GM13977 (cell line): ENCODE measurements at places on chromosomes 6 and 20.
A peak's percentile ranks its signal among the peaks of the same experiment; 100 is the strongest.

GRCh38 chr6:89048288-89048923 is 32.1 kb upstream of the PNRC1 start:
- no peak for DNase-seq

- DNase-seq = peak; percentile 70
Observed at GRCh38 chr6:52517502-52518278, 59.2 kb downstream of the TRAM2 start.

GRCh38 chr6:119083007-119083406 is 4.5 kb upstream of the FAM184A start:
- no peak for DNase-seq

DNA sequence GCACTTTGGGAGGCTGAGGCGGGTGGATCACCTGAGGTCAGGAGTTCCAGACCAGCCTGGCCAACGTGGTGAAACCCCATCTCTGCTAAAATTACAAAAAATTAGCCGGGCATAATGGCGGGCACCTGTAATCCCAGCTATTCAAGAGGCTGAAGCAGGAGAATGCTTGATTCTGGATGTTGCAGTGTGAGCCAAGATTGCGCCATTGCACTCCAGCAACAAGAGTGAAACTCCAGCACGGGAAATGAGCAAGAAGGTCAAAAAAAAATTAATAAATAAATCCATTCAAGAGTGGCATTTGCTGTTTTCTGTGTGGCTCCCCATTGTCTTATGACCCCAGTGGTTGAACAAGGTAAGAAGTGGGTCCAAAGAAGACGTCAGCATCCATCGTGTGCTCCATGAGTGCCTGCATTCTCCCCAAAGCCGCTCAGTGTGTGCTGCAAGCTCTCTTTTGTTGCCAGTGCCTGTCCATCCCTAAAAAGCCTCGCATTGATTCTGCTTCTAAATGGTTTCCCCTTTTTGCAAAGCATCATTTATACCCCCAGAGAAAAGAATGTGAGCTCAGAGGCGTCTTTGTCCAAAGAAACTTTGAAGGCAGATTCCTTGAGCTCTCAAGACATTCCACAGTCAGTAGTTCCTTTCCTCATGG is 38.8 kb upstream of the MAP3K4 start:
- no peak for DNase-seq

DNA sequence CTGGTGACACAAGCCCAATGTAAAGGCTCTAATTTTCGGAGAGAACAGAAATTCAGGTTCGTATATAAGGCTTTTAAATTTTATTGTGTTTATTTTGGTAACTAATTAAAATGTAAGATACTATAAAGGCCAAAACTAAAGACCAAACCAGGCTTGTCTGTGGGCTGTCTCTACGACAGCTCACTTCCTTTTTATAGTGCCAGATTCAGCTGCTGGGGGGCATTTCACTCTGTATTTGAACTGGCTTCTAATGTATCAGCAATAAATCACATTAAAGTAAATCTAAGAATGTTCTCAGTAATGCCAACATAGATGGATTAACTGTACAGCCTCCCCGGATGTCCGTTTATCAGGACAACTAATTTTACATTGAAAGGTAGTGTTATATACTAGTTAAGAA is 31.1 kb upstream of the STXBP5 start:
- DNase-seq = no peak

DNA sequence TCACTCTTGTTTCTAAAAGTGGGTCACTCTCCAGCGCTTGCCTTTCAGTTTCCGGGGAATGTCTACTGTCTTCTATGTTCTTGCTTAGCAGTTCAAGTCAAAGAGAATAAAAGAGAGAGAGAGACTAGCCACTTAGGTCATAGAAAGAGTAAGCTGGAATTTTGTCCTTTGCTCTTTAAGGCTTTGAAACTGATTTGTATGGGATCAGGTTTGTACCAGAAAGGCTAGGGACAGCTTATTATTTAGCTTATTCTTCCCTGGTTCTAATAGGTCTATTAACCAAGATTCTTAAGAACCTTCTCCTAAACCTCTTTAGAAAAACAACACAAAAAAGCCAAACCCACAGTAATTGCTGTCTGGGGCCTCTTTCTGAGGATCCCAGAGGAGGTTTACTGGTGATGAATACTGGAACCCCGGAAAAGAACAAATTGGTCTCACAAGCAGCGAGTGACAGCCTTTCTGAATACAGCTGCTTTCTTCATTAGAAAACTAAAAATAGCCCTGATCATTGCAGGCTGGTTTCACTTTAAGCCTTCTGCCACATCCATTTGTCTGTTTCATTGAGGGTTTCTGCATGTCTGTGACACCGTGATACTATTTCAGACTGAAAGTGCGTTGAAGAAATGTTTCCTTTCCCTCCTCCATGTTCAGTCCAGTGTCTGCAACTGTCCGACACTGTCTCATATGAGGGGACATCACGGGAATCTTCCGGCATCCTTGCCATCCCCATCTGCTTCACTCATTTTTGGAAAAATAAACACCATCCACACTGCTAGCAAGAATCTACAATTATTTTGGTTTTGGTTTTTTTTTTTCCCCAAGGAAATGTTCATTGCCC is 75.1 kb upstream of the ATXN1 start:
- peak; percentile 54 for DNase-seq

GRCh38 chr20:62959101-62959971 is 6.8 kb downstream of the SLC17A9 start:
- DNase-seq = no peak

DNA sequence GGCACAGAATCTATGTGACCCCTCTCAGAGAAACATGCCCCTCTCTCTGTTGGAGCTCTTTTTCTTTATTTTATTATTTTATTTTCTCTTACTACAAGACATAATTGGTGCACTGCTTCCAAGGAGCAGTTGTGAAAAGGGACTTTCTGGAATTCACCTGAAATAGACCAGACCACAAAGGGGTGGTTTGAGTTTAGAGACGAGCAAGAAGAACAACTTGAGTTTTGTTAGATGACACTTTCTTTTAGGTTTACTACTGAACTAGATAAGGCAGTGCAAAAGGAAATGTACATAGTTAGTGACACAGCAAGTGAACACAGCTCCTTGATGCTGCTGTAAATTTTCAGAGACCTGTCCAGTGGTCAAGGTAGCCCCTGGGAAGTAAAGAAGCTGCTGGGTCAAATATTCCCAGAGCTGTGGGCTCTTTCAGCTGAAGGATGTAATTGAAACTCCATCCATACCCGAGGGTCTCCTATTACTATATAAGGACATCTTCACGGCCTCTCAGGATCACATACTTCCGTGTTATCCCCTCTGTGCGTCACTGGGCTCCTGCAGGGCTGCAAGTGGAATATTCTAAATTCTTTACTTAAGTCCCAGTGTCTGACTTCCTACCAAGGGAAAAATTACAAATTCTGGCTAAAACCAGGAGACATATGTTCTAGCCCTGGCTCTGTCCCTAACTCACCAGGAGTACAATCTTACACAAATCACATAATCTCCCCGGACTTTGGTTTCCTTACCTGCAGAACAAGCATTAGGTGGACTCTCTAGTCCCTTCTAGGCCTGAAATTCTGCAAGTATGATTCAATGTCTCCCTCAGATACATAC is 69.1 kb upstream of the ADTRP start:
- DNase-seq = no peak

GRCh38 chr20:56229812-56230211 is 18.7 kb upstream of the MC3R start:
- no peak for DNase-seq

- DNase-seq = no peak
Observed at GRCh38 chr20:63149531-63150192, 66.3 kb downstream of the YTHDF1 start.

- no peak for DNase-seq
Observed at GRCh38 chr20:62838128-62838891, 21.5 kb downstream of the COL9A3 start.

- DNase-seq = peak; percentile 38
Observed at GRCh38 chr20:15654208-15654649, 919.0 kb downstream of the KIF16B start.

- no peak for DNase-seq
Observed at GRCh38 chr6:11972806-11973205, 39.3 kb upstream of the HIVEP1 start.

DNA sequence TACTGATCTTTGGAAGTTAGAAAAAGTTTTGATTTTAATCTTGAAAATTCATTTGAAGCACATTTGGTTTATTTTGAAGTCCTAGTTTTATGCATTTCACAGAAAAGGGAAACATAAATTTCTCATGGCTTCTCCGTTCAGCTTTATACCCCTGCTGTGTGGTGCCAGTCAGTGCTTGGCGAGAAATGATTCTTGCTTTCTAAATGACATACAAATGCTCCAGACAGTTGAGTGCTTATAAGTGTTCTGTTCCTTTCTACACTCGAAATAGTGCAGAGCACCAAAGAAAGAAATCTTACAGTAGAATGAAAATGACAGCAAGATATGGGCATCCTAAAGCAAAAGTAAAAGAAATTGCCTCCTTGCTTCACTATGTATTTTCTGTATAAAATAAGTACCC is 9.0 kb upstream of the ZNF292 start:
- DNase-seq = no peak

DNA sequence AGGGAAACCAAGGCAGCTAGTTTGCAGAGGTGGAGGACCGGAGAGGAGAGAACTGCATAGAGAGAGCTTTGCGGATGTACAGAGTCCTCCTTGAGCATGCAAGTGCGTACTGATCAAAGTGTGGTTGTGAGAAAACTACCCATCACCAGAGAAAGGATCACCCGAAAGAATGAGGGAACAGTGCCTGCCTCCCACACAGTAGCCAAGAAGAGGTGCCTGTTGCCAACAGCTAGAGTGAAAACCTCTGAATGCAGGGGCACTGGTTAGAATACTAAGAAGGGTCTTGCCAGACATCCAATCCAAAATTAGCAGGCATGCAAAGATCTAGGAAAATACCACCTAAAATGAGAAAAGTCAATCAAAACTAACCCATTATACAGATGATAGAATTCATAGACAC is 166.6 kb upstream of the AKAP12 start:
- DNase-seq = no peak

DNA sequence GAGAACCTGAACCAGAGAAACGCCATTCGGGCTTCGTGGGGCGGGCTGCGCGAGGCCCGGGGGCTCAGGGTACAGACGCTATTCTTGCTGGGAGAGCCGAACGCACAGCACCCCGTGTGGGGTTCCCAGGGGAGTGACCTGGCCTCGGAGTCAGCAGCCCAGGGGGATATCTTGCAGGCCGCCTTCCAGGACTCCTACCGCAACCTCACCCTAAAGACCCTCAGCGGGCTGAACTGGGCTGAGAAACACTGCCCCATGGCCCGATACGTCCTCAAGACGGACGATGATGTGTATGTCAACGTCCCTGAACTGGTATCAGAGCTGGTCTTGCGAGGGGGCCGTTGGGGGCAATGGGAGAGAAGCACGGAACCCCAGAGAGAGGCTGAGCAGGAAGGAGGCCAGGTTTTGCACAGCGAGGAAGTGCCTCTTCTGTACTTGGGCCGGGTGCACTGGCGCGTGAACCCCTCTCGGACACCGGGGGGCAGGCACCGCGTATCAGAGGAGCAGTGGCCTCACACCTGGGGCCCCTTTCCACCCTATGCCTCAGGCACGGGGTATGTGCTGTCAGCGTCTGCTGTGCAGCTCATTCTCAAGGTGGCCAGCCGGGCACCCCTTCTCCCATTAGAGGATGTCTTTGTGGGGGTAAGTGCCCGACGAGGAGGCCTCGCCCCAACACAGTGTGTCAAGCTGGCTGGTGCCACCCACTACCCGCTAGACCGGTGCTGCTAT is 904 bp downstream of the B3GALT4 start:
- peak; percentile 55 for DNase-seq

DNA sequence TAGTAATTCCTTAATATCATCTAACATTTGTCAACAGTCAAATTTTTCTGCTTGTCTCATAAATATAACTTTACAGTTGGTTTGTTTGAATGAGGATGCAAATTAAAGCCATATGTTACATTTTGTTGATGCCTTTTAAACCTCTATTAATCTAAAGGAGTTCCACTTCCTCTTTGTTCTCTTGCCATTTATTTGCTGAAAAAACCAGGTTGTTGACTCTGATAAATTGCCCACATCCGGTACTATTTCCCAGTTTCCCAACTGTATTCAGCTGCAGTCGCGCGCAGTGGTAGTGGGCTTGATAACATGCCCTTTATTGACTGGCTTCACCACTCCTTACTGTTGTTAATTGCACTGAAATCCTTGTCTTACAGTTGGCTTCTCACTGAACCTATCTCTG is 32.8 kb upstream of the SIRPB2 start:
- peak; percentile 15 for DNase-seq

- DNase-seq = no peak
Observed at GRCh38 chr6:74041420-74041819, 345.4 kb downstream of the CD109 start.

- DNase-seq = no peak
Observed at GRCh38 chr6:21592953-21593352, 598 bp upstream of the SOX4 start.

DNA sequence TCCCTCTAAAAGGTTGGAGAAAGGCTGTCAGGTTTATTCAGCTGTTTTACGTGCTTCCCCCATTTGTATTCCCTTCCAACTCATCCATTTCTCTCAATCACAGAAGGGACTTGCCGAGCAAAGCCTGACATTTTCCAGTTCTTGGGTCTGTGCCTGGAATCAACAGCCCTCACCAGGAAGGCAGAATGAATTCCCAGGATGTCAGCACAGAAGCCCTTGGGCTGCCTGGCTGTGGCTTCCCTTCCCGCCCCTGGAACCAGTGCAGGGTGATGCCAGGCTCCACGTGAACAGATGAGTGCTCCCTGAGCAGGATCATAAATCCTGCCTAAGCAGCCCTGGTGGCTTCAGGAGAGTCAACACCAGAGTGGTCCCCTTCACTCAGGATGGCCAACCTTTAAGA is 86.1 kb upstream of the CD83 start:
- no peak for DNase-seq

- no peak for DNase-seq
Observed at GRCh38 chr20:33839591-33839990, 28.4 kb downstream of the CHMP4B start.

DNA sequence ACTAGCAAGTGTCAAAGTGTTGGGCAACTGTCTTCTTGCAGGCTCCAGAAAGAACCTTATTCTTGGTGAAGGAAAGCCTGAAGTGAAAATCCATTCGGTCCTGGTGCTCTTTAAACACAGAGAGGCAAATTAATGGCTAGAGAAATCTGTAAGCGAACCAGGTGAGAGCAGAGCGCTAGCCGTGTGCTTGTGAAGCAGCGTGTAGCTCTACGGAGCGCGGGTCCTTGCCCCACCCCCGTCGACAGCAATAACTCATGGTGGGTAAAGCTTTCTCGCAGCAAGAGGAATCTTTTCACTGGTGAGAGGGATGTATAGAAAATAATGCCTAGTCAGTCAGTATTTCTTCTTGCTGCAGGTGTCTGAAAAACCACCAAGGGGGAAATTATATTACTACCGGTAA is 37.0 kb upstream of the EMILIN3 start:
- no peak for DNase-seq

GRCh38 chr6:101399616-101400162 is 6.2 kb downstream of the GRIK2 start:
- DNase-seq = no peak

GRCh38 chr6:29490552-29490951 is 2.8 kb upstream of the MAS1L start:
- no peak for DNase-seq

GRCh38 chr6:64732888-64733287 is 974.1 kb downstream of the EYS start:
- DNase-seq = no peak
